Thymus (tissue), 14 donors: ENCODE measurements at places on chromosomes 11 and 22. TPM values are rescaled to one million over a fixed set of nuclear protein-coding genes. Genes with fewer than 3 reads are reported as not detected.

DNA sequence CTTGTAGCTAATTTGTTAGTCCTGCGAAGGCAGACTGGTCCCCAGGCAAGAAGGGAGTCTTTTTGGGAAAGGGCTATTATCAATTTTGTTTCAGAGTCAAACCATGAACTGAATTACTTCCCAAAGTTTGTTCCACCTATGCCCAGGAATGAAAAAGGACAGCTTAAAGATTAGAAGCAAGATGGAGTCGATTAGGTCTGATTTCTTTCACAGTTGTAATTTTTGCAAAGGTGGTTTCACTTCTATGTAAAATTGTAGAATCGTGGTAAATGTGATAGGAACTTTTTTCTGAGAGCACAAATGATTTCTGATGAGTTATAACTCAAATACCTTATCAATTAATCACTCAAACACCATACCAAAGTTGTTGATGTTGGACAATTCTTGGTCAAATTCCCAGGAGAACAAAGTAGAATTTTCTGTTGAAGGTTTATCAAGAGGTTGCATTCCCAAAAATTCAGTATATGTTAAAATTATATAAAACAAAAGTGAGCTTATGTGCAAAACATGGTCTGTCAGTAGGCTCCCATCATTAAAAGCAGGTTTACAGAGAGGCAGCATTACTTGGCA lies 2.9 kb upstream of the CTSC start:
- H3K27me3 ChIP-seq, result no peaks in the 10 kb centered on the region
- no peak overlapping the region for H3K27ac ChIP-seq
- no peaks in the 10 kb centered on the region for H3K36me3 ChIP-seq
- no peak for DNase-seq
- H3K4me1 ChIP-seq, result peaks cover 10% of the 10 kb centered on the region

GRCh38 chr11:131923309-131923708 lies 552.9 kb downstream of the NTM start:
- H3K36me3 ChIP-seq, result no peaks in the 10 kb centered on the region
- H3K27me3 ChIP-seq, result no peaks in the 10 kb centered on the region
- H3K4me3 ChIP-seq, result no peak overlapping the region

The TYMP gene
- 156 TPM for polyA plus RNA-seq

- no peaks in the 10 kb centered on the region for H3K4me1 ChIP-seq
- DNase-seq, result no peak
Observed at GRCh38 chr11:15180212-15180792, 65.6 kb downstream of the INSC start.

- no peaks in the 10 kb centered on the region for H3K4me1 ChIP-seq
- H3K27me3 ChIP-seq, result no peaks in the 10 kb centered on the region
- H3K4me3 ChIP-seq, result no peak overlapping the region
Observed at GRCh38 chr11:102001657-102002338, 45.4 kb upstream of the CFAP300 start.

The SLC5A12 gene
- polyA plus RNA-seq, result 0.18 TPM

- no peaks in the 10 kb centered on the region for H3K27me3 ChIP-seq
- no peak overlapping the region for H3K27ac ChIP-seq
- no peaks in the 10 kb centered on the region for H3K36me3 ChIP-seq
Observed at GRCh38 chr11:112336356-112336886, 75.8 kb upstream of the PLET1 start.

- H3K27ac ChIP-seq, result no peak overlapping the region
- H3K4me1 ChIP-seq, result no peaks in the 10 kb centered on the region
- H3K4me3 ChIP-seq, result no peak overlapping the region
- no peaks in the 10 kb centered on the region for H3K36me3 ChIP-seq
- H3K27me3 ChIP-seq, result no peaks in the 10 kb centered on the region
Observed at GRCh38 chr11:122181372-122181771, 65.4 kb upstream of the BLID start.

GRCh38 chr11:8773916-8774539 lies 91.4 kb downstream of the RPL27A start:
- H3K27me3 ChIP-seq, result no peaks in the 10 kb centered on the region
- DNase-seq, result no peak
- H3K27ac ChIP-seq, result no peak overlapping the region
- H3K36me3 ChIP-seq, result no peaks in the 10 kb centered on the region
- no peaks in the 10 kb centered on the region for H3K4me1 ChIP-seq
- H3K4me3 ChIP-seq, result no peak overlapping the region
